Fibroblast of lung (primary cell): ENCODE measurements at places on chromosomes 11 and 22. TPM values are rescaled to one million over a fixed set of nuclear protein-coding genes. Genes with fewer than 3 reads are reported as not detected.

The GP1BB gene
- total RNA-seq: 1.8 and 2.1 TPM in 2 replicates

The DLG2 gene
- total RNA-seq: 2.1 and 2.3 TPM in 2 replicates

GRCh38 chr11:45906965-45907611 lies at the start of gene FREY1:
Gene FREY1 (minus strand): TSS chr11:45907271. CDS start chr11:45907245, 26 bp downstream.
- no peak within 1 kb of the TSS for H3K4me3 ChIP-seq
- H3K4me1 ChIP-seq: no peaks in the 10 kb centered on the region
- DNase-seq: no peak

- H3K4me1 ChIP-seq: no peaks in the 10 kb centered on the region
- no peaks in the 10 kb centered on the region for H3K36me3 ChIP-seq
- H3K4me3 ChIP-seq: no peak overlapping the region
- no peak for DNase-seq
- no peak overlapping the region for H3K27ac ChIP-seq
These were observed 190.2 kb downstream of the BUD13 start for GRCh38 chr11:116582571-116582970.
